ENCODE measurements at places on chromosomes 6 and 20. TPM values are rescaled to one million over a fixed set of nuclear protein-coding genes. Genes with fewer than 3 reads are reported as not detected.

DNA sequence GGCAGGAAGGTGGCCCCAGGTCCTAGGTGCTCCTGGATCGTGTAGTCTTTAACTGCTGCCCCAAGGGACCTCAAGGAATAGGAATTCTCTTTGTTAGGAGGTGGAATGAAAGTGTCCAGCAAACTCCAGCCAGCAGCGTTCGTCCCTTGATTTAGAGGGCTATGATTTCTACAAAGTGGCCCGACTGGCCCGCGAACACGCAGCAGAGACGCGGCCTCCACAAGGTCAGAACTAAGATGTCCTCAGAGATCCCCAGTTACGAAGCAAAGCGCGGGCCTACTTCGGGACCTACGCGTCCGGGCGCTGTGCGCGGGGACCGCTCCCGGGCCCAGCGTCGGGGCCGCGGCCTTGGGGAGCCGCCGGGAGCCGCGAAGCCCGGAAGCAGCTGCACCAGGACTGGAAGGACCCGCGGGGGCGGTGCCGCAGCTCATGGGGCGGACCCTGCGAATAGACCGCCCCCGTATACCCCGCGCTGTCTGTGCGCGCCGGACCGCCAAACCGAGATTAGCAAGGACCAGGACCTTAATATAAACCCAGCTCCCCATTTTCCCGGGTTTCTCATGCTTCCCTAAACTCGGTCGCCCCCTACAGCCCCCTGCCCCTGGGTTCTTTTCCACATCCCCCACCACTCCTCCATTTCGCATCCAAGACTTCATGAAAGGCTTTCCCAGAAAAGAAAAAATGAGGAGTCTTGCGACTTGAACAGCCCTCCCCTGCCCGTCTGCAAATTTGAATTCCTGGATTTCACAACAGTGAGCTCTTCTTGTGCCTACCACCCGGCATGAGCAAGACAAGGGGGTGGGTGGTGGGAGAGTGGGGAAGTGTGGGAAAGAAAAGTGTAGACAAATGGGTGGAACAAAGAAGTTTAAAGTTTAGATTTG, at the start of gene C6orf47:
TSS of gene C6orf47 (minus strand) at position 398 of the 881 bp plus-strand sequence. CDS start 831 bp downstream, outside the sequence.
- no peaks in the 10 kb centered on the region for H3K27me3 ChIP-seq
- H3K27ac ChIP-seq = peak within 1 kb of the TSS; percentile 100
- H3K36me3 ChIP-seq = peaks cover 14% of the 10 kb centered on the region
- H3K4me3 ChIP-seq = peak within 1 kb of the TSS; percentile 58

DNA sequence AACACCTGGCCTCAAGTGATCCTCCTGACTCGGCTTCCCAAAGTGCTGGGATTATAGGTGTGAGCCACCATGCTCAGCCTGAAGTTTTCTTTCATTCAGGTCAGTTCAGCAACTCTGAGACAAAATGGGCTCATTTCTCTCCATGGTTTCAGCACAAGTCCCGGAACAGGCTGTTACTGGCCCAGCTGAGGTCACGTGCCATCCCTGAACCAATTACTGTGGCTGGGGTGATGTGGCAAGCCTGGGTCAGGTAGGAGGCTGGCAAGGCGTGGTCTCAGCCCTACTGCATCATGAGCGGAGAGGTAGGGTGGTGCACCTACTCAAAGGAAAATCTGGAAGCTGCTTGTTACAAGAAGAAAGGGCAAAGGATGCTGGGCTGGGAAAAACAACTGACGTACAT, 326.4 kb downstream of the KIF16B start:
- no peaks in the 10 kb centered on the region for H3K4me1 ChIP-seq
- H3K27ac ChIP-seq = no peak overlapping the region
- DNase-seq = no peak
- H3K4me3 ChIP-seq = no peak overlapping the region

- no peaks in the 10 kb centered on the region for H3K36me3 ChIP-seq
- H3K27me3 ChIP-seq = no peaks in the 10 kb centered on the region
- H3K27ac ChIP-seq = no peak overlapping the region
- DNase-seq = no peak
Observed at GRCh38 chr6:2351807-2352431, 106.5 kb upstream of the GMDS start.

- peaks cover 21% of the 10 kb centered on the region for H3K36me3 ChIP-seq
- H3K27me3 ChIP-seq = no peaks in the 10 kb centered on the region
- no peak for DNase-seq
- H3K4me1 ChIP-seq = no peaks in the 10 kb centered on the region
- no peak overlapping the region for H3K4me3 ChIP-seq
Observed at GRCh38 chr6:144853603-144854002, 568.5 kb downstream of the UTRN start.

ORC3 gene
- total RNA-seq = 20.7 TPM

SLC44A4 gene
- total RNA-seq = not detected

GRCh38 chr6:41066867-41067304, 5.3 kb downstream of the OARD1 start:
- no peak overlapping the region for H3K4me3 ChIP-seq
- DNase-seq = peak; percentile 72
- no peaks in the 10 kb centered on the region for H3K36me3 ChIP-seq
- H3K27ac ChIP-seq = peak overlapping the region; percentile 99

DNA sequence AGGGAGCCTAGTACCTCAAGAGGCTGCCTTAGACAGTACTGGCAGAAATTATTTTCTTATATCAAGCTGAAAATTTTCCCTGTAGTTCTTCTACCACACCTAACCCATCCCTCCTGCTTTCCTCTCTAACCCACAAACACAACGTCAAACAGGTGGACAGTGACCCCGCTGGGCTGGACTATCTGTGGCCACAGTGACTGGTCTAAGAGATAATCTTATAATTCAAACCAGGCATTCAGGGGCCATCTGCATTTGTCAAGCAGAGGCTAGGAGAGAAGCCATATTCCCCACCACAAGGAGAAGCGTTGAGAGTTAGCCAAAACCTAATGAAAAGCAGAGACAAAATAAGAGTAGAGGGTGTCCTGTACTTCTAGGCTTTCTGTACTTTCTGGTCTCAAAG, 8.2 kb downstream of the HDDC2 start:
- no peak for DNase-seq
- H3K27ac ChIP-seq = peak overlapping the region; percentile 11
- no peaks in the 10 kb centered on the region for H3K27me3 ChIP-seq
